Skeletal muscle tissue (tissue), 5 donors: ENCODE measurements at places on chromosomes 13 and 19. TPM values are rescaled to one million over a fixed set of nuclear protein-coding genes. Genes with fewer than 3 reads are reported as not detected.

The KLHL1 gene
- total RNA-seq, result not detected

The ATXN8OS gene
- total RNA-seq, result not detected

The PGLYRP1 gene
- total RNA-seq, result 2.1 TPM

The CEACAM3 gene
- not detected for total RNA-seq

The FSD1 gene
- total RNA-seq, result not detected

The TUBA3C gene
- not detected for total RNA-seq

The ZNF57 gene
- 4.2 TPM for total RNA-seq

The SLITRK6 gene
- 3.7 TPM for total RNA-seq

The NEK3 gene
- 4.7 TPM for total RNA-seq

The LGALS14 gene
- not detected for total RNA-seq

The RXFP2 gene
- under 0.01 TPM for total RNA-seq

The SLC25A42 gene
- 7.8 TPM for total RNA-seq

The GSX1 gene
- total RNA-seq, result not detected

The ZDHHC20 gene
- 71.0 TPM for total RNA-seq

The CEACAM21 gene
- 1.6 TPM for total RNA-seq

The CDX2 gene
- not detected for total RNA-seq

The PROZ gene
- not detected for total RNA-seq

The WTIP gene
- total RNA-seq, result 12.0 TPM

The SAMD4B gene
- total RNA-seq, result 22.4 TPM

The CCDC194 gene
- total RNA-seq, result not detected

The APLP1 gene
- 2.1 TPM for total RNA-seq

The OSCAR gene
- 0.52 TPM for total RNA-seq

The RNASEH2B gene
- 162 TPM for total RNA-seq

The URAD gene
- total RNA-seq, result not detected

The CRB3 gene
- total RNA-seq, result not detected

The S1PR5 gene
- 1.6 TPM for total RNA-seq

The KLK2 gene
- total RNA-seq, result not detected

The FBXW9 gene
- 3.1 TPM for total RNA-seq

The ZNF580 gene
- 2.1 TPM for total RNA-seq

The C19orf38 gene
- total RNA-seq, result 4.2 TPM

The LRFN3 gene
- 0.52 TPM for total RNA-seq

The MISP3 gene
- total RNA-seq, result not detected

The POSTN gene
- 1,449 TPM for total RNA-seq

The MTUS2 gene
- 4.2 TPM for total RNA-seq

The EMP3 gene
- 72.5 TPM for total RNA-seq

The SHANK1 gene
- 6.8 TPM for total RNA-seq

The BEST2 gene
- total RNA-seq, result not detected

The DCLK1 gene
- total RNA-seq, result 92.9 TPM

The INTS6 gene
- 20.4 TPM for total RNA-seq

The KLK6 gene
- not detected for total RNA-seq

The POU2F2 gene
- total RNA-seq, result 0.52 TPM

The CYP4F12 gene
- 1.0 TPM for total RNA-seq

The DHDH gene
- total RNA-seq, result not detected

The CLEC17A gene
- total RNA-seq, result 0.52 TPM

The ZNF708 gene
- 7.3 TPM for total RNA-seq

The SCEL gene
- not detected for total RNA-seq

The BCL3 gene
- total RNA-seq, result 3.1 TPM

The HCN2 gene
- not detected for total RNA-seq

The ZNF285 gene
- total RNA-seq, result 7.3 TPM

The FFAR1 gene
- total RNA-seq, result not detected

The ADGRE1 gene
- total RNA-seq, result 1.6 TPM

The EBI3 gene
- not detected for total RNA-seq
